ENCODE measurements at places on chromosomes 1 and 21.
A peak's percentile ranks its signal among the peaks of the same experiment; 100 is the strongest.

GRCh38 chr21:35195232-35195631, 146.1 kb upstream of the RUNX1 start:
- DNase-seq = no peak

GRCh38 chr1:31393463-31393862, 19.6 kb upstream of the SERINC2 start:
- DNase-seq = no peak

- peak; percentile 42 for DNase-seq
Measured at GRCh38 chr1:187276677-187277076, 447.9 kb downstream of the PLA2G4A start.

DNA sequence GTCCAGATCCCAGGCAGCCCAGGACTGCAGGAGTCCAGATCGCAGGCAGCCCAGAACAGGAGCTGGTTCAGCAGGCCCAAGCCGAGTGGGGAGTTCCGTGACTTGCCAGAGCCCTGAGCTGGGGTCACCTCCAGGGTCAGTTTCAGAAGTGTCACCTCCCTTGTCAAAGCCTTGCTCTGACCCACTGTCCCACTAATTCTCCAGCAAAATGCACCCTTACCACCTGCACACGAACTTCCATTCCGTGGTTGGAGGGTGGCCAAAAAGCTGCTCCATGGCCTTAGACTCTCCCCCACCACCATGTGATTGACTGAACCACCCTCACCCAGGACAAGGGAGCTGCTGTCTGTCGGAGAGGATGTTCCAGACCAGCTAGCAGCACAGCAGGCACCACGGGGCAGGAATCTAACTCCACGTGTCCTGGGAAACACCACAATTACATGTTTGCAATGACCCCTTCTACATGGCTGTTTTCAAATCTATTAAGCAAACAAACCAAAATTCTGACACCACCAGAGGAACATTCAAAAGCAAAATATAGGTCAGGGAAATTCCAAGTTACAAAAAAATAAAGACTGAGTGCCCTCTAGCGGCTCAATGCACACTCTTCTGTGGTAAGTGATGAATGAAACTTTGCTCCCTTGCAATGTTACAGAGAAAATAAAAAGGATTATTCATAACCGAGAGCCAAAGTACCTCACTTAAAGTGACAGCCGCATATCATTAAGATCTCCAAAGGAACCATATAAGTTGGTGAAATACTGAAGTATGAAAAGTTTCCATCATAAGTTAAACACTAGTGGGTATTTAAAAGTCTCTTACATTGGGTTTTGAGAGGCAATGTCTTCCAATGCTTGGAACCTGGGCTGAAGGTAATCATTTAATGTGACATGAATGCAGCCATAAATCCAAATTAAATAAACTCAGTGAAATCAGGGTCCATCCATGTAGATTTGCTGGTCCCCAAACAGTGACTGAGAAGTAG, 76.3 kb downstream of the NPHP4 start:
- no peak for DNase-seq

All from NCI-H2081 (cell line).